ENCODE measurements at places on chromosomes 16 and 17.

DNA sequence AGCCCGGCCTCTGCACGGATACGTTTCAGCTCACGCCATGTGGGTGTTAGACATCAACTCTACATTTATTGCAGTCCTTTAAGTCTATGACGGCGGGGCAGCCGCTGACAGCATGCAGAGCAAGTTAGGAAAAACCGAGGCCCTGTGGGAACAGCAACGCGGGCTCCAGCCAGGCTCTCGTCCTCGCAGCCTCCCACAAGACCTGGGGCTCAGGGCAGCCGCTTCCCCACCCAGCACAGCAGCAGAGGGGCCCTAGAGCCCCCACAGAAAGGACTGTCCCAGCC is 3.7 kb upstream of the MRPS34 start:
- DNase-seq: no peak

GRCh38 chr16:61261315-61261714 is 774.9 kb downstream of the CDH8 start:
- DNase-seq: no peak

DNA sequence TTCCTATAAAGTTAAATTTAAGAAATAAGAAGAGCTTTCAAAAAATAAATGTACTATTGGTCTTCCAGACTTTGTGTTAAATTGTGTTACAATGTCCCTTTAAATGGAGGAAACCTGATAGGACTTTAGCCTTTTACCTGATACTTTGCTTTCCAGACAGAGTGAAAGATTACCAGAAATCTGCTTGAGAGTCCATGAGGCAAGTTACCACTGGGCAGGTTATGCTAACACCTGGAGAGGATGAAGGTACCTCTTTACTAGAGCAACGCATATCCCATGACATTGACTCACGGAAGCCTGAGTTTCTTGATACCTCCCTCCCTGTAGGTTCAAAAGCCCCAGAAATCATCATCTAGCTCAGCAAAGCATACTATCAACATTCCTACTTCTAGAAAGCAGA is 143.9 kb upstream of the C17orf78 start:
- DNase-seq: no peak

DNA sequence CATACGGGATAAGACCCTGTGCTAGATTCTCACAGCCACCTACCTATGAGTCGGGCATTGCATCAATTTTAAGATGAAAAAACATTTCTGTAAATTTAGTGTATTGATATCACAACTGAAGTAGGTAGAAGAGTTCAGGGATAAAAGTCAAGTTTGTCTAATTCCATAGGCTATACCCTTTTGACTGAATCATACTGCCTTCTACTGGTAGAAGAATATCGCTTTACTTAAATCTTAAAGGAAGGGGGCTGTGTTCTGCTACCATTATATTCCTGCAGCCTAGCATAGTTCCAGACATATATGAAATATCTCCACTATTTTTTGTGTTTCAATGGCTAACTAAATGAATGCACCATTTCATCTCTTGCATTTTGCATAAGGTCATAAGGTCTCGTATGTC is 1128.6 kb downstream of the CDH8 start:
- DNase-seq: no peak

- no peak for DNase-seq
Measured at GRCh38 chr17:83037084-83037873, 42.1 kb upstream of the METRNL start.

GRCh38 chr16:4890686-4891085 is 43.4 kb downstream of the UBN1 start:
- DNase-seq: no peak

DNA sequence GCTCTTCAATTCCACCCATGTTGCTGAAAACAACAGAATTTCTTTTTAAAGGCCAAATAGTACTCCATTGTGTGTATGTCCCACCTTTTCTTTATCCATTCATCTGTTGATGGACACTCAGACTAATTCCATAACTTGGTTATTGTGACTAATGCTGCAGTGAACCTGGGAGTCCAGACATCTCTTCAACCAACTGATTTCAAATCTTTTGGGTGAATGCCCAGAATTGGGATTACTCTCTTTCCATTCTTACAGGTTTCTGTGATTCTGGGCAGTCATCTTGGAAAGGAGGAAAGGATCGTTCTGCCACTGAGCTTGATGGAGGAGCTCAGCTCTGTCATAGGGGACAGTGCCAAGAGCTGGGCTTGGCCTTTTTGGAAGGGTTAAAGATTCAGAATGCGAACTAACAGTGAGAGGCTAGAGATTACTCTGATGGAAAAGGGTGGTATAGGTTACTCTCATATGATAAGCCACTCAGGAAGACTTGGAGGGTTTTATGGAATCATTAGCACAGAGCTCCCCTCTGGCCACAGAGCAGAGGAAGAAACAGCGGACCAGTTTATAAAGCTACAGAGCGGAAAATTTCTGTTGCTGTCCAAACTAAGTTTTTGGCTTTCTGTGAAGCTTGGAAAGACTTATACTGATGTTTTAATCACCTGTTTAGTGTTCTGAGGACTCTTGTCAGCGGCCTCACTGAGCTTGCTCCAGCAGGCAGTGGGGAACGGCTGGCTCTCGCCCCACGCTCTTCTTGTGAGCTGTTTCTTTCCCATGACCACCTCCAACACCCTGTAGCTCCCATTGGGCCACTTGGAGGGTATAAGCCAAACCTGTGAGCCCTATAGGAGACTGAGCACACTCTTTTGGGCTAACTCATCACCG is 48.3 kb downstream of the HIC1 start:
- DNase-seq: no peak

DNA sequence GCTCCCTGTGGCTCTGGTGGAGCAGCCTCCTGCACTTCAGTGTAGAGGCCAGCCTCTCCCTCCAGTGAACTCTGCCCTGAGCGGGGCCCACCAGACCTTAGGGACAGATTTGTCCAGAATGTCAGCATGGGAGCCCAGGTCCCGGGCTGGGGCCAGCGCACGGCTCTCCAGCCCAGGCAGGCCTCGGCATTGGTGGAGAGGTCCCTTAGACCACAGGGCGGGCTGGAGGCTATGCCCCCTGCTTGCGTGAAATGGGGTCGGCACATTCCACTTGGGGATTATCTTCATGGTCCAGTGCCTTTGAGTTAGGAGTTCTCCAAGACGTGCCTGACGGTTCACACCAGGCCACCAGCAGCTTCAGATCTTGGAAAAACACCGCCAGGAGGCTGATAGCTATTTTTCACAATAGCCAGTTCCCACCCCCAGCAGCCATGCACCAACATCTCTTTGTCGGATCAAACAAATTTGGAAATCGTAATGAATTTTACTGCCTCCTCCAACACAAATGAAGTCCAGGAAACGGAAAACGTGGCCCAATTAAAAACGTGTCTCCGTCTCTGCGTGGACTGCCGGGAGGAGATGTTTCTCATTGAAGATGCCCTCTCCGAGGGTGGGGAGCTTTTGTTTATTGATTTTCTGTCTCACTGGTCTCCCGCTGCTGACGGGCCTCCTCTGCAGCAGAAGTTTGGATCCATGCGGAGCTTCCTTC is 110.0 kb upstream of the CIBAR2 start:
- DNase-seq: no peak

GRCh38 chr16:87778476-87778829 is 12.7 kb upstream of the KLHDC4 start:
- DNase-seq: no peak

DNA sequence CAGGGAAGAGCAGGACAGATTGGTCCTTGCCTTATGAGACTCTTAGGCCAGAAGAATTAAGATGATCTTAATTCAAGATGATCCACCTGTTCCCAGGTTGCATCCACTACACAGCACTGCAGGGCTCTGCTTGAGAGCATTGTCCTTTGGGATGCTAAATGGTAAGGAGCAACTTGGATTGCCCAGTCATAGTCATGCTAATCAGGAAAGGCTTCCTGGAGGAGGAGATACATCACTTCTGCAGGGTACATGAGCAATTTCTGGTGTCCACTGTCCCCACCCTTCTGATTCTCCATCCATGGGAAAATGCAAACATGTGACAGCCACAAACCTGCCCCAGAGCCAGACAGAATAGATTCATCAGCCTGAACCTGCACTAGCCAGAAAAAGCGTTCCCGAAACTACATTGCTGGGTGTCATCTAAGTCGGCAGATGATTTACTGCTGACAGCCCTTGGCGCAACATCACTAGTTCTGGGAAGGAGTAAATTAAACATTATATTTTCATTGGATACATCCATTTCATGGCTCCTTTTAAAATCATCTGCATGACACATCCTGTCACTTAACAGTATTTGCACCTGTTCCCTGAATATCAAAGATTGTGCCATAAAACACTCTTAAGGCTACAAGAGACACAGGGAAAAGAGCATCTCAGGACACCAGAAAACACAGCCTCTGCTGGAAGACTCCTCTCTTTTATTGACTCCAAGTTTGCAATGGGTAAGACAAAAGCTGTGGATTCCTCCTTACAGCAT is 282.2 kb downstream of the MAF start:
- DNase-seq: no peak

GRCh38 chr17:65598746-65599145 is 37.3 kb upstream of the AXIN2 start:
- DNase-seq: no peak

DNA sequence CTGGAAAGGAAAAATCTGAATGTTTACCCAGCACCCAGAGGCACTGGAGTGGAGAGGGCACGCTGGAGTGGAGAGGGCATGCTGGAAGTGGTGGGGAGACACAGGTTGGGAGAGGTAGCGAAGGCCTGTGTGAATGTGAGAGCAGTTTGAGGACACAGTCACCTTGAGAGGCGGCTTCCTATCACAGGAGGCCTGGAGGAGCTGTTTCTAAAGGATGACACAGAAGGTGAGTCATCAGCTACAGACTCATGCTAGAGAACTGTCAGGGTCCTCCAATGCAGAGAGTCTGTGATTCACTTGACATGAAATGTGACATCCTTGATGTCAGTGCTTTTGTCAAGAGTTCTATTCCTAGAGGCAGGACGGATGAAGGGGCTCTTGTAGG is 13.8 kb downstream of the CTRL start:
- DNase-seq: no peak

GRCh38 chr16:64406770-64407181 is 715.1 kb downstream of the CDH11 start:
- DNase-seq: no peak

GRCh38 chr17:48760411-48760810 is 31.9 kb upstream of the HOXB13 start:
- no peak for DNase-seq

All from CMK (cell line).